ENCODE measurements at places on chromosomes 3 and 15.

DNA sequence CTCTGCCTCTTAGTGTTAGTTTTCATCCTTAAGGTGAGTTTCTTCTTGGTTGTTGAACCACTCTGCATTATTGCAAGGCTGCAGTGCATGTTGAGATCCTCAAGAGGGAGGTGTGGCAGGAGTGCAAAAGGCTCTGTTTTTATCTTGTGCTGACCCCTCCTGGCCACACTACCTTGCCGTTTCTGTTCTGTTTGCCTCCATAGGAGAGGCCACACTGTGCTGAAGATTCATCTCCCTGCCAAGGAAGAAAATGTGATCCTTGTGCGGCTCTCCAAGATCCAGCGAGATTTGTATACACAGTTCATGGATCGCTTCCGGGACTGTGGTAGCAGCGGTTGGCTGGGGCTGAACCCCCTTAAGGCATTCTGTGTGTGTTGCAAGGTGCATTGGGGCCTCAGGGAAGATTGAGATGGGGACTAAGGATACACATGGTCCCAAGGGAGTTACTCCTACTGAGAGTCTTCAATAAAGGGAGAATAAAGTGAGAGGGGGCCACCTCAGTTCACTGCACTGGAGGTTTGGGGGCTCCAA lies 33.0 kb upstream of the TEX264 start:
- no peak for DNase-seq

GRCh38 chr3:193506921-193507320 lies 47.8 kb downstream of the ATP13A4 start:
- DNase-seq, result no peak

- no peak for DNase-seq
Observed at GRCh38 chr3:153652076-153652475, 469.1 kb upstream of the ARHGEF26 start.

DNA sequence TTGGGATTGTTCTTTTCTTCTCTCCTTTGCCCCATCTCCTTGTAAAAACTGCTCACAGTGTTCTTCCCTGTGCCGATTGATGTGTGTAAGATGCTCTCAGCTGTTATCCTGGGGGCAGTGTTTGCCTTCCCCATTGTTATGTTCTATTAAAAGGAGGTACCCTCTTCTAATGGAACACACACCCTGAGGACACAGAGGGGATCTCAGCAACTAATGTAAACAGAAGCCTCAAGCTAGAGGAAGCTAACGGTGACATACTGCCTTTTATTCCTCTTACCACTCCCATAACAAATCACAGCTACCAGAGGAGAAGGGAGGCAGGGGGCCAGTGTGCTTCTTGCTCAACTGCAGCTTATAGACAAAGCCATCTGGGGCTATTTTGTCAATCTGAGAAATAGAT lies 2.2 kb downstream of the TAGLN3 start:
- DNase-seq, result no peak
